Pulmonary artery endothelial cell (primary cell): ENCODE measurements at places on chromosomes 3 and 15. TPM values are rescaled to one million over a fixed set of nuclear protein-coding genes. Genes with fewer than 3 reads are reported as not detected.

DNA sequence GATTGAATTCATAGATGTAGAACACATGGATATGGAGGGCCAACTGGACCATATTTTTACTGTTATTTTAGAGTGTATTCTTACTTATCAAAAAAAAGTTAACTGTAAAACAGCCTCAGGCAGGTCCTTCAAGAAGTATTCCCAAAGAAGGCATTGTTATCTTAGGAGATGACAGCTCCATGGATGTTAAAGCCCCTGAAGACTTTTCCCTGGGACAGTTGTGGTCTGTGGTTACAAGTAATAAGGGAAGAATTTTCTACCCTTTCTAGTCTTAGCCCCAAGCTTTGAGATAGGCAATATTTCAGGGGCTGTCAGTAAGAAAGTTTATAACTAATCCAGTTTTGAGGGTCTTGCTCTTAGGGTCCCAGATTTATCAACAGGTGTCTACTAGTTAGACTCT is 62.5 kb downstream of the LRRC49 start:
- no peak for DNase-seq

ZPLD1 gene
- 0.04 and 0.07 TPM in 2 replicates for total RNA-seq

DNA sequence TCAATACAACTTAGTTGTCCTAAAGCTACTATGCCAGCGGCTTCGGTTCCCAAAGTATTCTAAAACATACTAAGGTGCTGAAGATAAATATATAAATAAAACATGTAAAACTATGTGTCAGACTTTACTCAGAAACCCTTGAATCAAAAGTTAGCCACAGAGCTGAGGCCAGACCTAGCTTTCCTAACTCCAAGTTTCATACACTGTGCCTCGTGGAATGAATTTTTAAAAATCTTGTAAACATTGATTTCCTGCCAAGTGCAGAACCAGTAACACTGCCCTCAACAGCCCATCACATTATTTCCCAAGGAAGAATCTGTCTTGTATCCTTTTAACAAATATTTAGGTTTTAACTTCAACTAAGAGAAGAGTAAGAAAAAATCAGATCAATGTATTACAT is 36.4 kb downstream of the TAMM41 start:
- no peak for DNase-seq

PLSCR5 gene
- total RNA-seq: not detected in 2 replicates

ALS2CL gene
- 5.7 and 6.2 TPM in 2 replicates for total RNA-seq

MED12L gene
- 0.11 and 0.20 TPM in 2 replicates for total RNA-seq

DNA sequence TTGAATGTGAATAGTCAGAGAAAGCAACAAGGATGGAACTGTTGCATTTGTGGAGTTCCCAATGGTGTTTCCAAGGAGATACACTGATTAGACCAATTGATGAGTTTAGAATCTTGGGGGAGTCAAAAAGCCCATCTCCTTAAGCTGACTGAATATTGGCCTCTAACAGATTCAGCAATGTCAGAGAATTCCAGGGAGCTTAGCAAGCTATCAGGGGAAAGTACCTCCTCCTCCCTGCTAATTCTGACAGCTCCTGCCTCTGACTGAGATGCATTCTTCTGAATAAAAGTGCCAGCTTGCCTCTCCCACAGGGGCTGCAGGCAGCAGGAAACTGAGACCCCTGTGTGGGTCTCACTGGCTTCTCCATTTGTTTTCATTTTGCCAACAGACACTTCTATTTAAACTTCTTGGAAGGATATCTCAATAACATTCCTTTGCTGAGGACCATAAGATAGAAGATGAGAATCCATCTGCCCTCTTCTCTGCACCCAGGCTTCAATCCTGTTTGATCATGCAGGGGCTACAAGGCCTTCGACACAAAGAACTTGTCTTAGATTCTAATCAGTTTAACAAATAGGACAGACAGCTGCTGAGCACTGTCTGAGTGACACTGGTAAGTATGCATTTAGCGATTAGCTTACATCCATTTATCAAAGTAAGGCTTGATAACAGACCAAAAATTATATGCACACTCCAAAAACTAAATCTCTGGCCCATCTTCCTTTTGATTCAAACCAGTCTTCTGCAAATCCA is 1080.8 kb downstream of the TUSC7 start:
- no peak for DNase-seq

GRCh38 chr3:161977850-161978249 is 481.2 kb downstream of the OTOL1 start:
- no peak for DNase-seq

DNA sequence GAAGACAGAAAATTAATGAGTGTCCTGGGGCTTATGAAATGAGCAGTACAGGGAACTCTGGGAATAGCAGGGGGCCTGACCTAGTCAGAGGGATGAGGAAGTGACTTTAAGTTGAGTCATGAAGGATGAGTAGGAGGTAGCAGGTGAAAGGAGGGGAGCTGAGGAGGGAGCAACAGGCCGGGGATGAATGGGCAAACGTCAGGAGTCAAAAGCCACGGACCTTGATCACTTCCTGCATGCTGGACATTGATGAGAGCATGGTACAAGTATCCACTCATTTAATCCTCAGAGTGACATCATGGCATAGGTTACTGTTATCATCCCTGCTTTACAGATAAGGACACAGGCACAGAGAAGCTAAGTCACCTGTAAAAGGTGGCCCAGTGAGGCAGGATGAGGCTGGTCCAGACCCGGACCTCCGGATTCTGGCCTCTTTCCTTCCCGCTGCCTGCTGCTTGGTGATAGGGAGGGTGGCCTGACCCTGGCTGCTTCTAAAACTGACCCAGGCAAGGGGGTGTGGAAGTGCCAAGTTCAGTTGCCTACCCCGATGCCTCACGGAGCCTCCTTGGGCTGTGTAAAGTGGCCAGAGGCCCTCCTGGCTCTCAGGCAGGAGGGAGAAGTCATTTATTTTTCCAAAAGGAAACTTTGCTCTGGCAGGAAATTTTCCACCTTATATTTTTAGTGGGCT is 7.6 kb downstream of the CORO2B start:
- DNase-seq: no peak

DNA sequence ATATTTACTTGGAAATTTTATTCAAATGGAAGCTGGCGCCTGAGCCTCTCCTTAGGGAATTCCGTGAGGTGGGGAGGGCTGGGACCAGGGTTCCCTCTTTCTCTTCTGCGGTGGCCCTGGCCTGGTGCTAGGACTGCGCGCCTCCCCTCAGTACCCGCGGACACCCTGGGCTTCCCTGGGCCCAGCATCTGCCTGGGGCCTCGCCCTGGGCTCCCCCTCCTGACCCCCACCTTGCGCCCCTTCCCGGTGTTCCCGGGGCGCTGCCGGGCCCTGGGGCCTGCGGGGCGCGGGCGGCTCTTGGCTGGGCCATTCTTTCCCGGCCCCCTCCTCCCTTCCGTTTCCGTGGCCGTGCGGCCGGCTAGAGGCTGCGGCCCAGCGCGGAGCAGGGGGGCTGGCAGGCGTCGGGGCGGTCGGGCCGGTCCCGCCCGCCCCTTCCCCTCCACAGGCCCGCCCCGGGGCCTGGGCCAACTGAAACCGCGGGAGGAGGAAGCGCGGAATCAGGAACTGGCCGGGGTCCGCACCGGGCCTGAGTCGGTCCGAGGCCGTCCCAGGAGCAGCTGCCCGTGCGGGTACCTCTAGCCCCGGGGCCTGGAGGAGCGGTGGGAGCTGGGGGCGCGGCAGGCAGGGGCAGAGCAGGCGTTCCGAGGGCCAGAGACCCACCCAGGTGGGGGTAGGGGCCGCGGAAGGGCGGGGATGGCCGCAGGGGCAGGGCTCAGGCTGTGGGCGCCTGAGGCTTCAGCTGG is at the start of gene FES:
Gene FES, plus strand, starts transcription at position 529 of the 743 bp plus-strand sequence. CDS start 542 bp downstream, outside the sequence.
- no peak for DNase-seq

DUOXA1 gene
- total RNA-seq: not detected in 2 replicates

DNA sequence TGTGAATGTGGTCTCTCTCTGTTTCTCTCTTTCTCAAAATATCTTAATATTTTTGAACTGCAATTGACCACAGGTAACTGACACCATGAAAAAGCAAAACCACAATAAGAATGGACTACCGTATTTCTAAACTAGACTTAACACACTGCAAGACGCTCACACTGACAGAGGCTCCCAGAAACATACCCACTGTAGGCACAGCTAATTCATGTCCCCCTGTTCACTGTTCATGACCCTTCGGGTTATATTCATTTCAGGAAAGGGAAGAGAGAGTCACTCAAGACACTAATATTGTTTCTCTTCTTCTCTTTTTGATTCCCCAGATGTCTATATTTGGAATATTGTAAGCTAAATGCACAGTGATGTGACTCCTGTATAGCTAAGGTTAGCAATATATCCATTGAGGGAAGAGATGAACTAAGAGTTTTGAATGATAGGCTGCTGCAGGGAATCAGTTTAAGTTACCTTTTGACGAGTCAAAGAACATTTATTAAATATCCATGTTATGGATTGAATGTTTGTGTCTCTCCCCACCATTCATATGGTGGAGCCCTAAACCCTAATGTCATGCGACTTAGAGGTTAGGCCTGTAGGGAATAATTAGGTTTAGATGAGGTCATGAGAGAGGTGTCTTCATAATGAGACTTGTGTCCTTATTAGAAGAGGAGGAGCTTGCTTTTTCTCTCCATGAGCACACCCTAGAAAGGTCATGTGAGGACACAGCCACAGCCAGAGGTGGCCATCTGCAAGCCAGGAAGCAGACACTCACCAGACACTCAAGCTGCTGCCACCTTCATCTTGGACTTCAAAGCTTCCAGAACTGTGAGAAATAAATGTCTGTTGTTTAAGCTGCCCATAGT is 216.6 kb upstream of the GRM7 start:
- no peak for DNase-seq

GRCh38 chr3:425079-425478 is 228.5 kb downstream of the CHL1 start:
- DNase-seq: no peak

- DNase-seq: no peak
Observed at GRCh38 chr15:67080900-67081431, 15.6 kb downstream of the SMAD3 start.

GRCh38 chr15:88630798-88631463 is 7.9 kb upstream of the ISG20 start:
- no peak for DNase-seq

SLC7A14 gene
- 3.0 and 11.8 TPM in 2 replicates for total RNA-seq

GRCh38 chr15:90423801-90424319 is 35.8 kb downstream of the IQGAP1 start:
- DNase-seq: no peak

MYL3 gene
- total RNA-seq: not detected in 2 replicates

DLL4 gene
- total RNA-seq: 18.6 and 43.9 TPM in 2 replicates

DNA sequence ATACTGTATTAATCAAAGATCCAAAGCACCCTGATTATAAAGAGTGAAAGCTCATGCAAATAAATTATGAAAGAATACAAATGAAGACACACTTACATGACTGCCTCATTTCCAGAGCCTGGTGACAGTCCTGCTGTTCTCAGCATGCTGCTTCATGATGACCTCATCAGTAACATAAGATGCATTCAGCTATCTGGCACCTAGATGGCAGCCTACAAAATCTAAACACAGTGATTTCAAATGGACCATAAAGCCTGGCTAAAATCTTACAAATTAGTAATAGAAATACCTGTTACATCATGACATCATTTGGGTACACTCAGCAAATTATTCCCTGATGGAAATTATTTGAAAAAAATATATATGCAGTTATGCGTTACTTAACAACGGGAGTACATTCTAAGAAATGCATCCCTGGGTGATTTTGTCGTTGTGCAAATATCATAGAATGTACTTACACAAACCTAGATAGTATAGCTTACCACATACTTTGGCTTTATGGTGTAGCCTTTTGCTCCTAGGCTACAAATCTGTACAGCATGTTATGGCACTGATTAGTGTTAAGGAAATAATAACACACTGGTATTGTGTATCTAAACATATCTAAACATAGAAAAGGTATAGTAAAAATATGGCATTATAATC is 207.2 kb downstream of the EPHA3 start:
- no peak for DNase-seq

DNA sequence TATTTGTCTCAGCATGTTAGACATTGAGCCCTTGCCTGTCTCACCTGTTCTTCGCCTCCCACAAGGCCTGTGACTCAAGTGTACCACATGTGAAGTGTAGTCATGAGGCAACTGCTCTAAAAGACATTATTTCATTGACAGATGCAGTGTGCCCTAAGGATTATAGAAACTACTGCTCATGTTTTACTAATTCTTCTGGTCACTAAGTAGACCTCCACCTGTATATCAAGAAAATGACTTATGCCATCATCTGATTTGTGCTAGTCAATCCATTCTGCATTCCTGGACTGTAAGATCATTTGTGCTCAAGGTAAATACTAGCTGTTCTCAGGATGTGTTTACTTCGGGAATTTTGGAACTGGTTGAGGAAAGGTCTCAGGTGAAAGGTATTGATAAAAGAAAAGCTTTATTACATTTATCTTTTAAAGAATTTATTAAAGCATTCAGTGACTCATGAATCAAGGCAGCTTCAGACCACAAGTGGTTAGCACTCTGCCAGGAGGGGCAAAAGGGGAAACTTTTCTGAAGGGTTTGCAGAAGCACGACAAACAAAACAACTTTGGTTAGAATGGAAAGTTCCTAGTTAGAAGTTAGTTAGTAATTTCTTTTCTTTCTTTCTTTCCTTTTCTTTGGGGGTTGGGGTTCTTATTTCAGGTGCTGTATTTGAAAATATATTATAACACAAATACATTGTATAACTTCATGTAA is 465.3 kb upstream of the CBLB start:
- no peak for DNase-seq

TRPM1 gene
- 0.25 and 0.26 TPM in 2 replicates for total RNA-seq

SLC12A1 gene
- total RNA-seq: not detected in 2 replicates

- no peak for DNase-seq
Observed at GRCh38 chr3:2921903-2922302, 188.3 kb downstream of the IL5RA start.

DNA sequence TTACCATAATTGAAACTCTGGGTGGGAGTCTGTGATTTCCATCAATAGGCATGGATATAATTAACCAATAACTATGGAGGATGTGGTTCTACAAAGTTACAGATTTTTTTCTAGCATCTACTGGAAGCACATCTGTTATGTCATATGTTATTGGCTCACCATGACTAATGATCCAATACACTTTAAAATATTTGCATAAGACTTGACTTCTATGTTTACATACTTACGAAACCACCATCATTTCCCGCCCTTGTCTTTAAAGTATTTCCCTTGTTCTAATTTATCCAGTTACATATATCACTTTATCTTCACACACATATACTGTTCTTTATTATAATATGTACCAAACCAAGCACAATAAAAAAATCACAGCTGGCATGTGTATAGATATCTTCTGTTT is 380.3 kb upstream of the CBLB start:
- DNase-seq: no peak
